ENCODE measurements at places on chromosomes 16 and 17. TPM values are rescaled to one million over a fixed set of nuclear protein-coding genes. Genes with fewer than 3 reads are reported as not detected.

Gene TNFRSF13B
- not detected for total RNA-seq

Gene ZNF689
- 10.4 TPM for total RNA-seq

Gene SDR42E1
- 33.0 TPM for total RNA-seq

GRCh38 chr16:88195269-88195705 is 187.5 kb upstream of the ZNF469 start:
- no peak for DNase-seq
- H3K4me1 ChIP-seq: no peaks in the 10 kb centered on the region
- no peak overlapping the region for H3K4me3 ChIP-seq

DNA sequence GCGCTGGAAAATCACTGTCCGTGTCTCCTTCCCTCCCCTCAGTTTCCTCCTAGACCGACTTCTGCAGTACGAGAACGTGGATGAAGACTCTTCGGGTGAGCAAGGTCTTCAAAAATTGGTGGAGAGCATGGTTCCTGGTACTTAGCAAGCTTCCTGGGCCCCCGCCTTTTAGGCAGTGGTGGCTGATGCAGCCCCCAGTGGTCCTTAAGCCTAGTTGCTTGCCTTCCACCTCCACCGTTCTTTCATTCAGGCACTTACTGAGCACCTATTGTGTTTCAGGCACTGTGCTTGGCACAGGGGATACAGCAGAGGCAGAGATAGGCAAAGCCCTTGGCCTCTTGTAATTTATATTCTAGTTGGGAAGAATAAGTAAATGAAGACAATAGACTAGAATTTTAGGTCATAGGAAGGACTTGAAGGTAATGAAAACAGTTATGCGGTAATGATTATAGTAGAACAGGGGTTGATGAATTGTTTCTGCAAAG is 767 bp downstream of the INO80E start:
- peaks cover 49% of the 10 kb centered on the region for H3K36me3 ChIP-seq
- peak overlapping the region; percentile 100 for H3K4me3 ChIP-seq
- peak overlapping the region; percentile 87 for H3K27ac ChIP-seq
- no peaks in the 10 kb centered on the region for H3K27me3 ChIP-seq

GRCh38 chr17:50425682-50426471 is at the start of gene ACSF2:
TSS of gene ACSF2 (plus strand) at chr17:50426218. CDS start at chr17:50426262, 44 bp downstream.
- peaks cover 46% of the 10 kb centered on the region for H3K36me3 ChIP-seq
- peak within 1 kb of the TSS; percentile 88 for H3K27ac ChIP-seq

DNA sequence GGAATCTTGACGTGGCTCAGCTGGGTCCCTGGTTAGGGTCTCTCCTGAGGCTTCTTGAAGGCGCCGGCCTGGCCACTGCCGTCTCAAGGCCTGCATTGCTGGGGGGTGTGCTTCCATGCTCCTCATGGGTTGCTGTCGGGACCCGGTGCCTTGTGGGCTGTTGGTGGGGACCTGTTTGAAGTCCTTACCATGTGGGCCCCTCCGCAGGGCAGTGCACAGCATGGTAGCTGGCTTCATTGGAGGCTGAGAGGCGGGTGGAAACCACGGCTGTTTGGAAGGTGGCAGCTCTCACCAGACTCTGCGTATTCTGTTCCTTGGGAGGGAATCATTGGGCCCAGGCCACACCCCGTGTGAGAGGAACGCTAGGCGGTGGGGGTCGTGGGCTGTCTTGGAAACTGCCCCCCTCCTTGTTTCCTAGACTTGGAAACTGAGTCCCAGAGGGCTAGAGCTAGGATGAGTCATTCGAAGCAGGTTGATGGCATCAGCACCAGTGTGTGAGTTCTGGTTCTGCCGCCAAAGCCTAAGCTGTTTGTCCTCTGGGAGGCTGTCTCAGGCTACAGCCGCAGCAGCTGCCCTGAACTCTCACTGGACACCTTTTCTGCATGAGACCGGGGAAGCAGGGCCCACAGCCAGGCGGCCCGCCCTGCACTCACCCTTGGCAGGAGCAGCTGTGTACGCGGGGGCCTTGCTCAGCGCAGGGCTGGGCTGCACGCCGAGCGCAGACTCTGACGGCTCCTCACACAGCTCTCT is 35.2 kb downstream of the ZNF750 start:
- no peak for DNase-seq
- no peaks in the 10 kb centered on the region for H3K27me3 ChIP-seq
- H3K4me3 ChIP-seq: no peak overlapping the region
- H3K36me3 ChIP-seq: peaks cover 27% of the 10 kb centered on the region
- no peak overlapping the region for H3K27ac ChIP-seq

- H3K4me3 ChIP-seq: peak overlapping the region; percentile 7
- no peak for DNase-seq
- H3K36me3 ChIP-seq: peaks cover 39% of the 10 kb centered on the region
- no peaks in the 10 kb centered on the region for H3K27me3 ChIP-seq
- H3K27ac ChIP-seq: peak overlapping the region; percentile 19
Measured at GRCh38 chr17:45127207-45127547, 5.1 kb downstream of the PLCD3 start.

GRCh38 chr17:8220783-8221662 is 10.6 kb upstream of the AURKB start:
- H3K36me3 ChIP-seq: peaks cover 47% of the 10 kb centered on the region
- peak overlapping the region; percentile 99 for H3K27ac ChIP-seq
- peak; percentile 89 for DNase-seq

DNA sequence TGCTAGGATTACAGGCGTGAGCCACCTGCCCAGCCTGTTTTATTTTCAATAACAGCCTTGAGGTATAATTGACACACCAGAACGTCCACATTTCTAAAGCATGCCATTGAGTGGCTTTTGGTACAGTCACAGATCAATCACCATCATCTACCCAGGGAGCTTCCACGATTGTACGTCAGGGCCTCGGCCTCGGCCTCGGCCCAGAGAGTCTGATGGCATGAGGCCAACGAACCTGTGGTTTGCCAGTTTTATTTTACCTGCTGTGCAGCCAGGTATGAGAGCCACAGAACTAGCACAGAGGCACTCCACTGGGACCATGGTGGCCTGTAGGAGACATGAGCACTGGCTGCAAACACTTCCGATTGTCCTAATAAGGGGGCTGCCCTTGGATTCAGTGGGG is 8.3 kb downstream of the UBALD1 start:
- no peaks in the 10 kb centered on the region for H3K4me1 ChIP-seq
- peaks cover 28% of the 10 kb centered on the region for H3K27me3 ChIP-seq

Data from Calu3 (cell line).